ENCODE measurements at places on chromosomes 6 and 20. TPM values are rescaled to one million over a fixed set of nuclear protein-coding genes. Genes with fewer than 3 reads are reported as not detected.

MAS1L gene
- total RNA-seq, result not detected

- no peak overlapping the region for H3K27ac ChIP-seq
- no peak for DNase-seq
- H3K4me3 ChIP-seq, result no peak overlapping the region
- peaks cover 9% of the 10 kb centered on the region for H3K36me3 ChIP-seq
- H3K27me3 ChIP-seq, result peaks cover 3% of the 10 kb centered on the region
Observed at GRCh38 chr6:21752054-21752811, 158.7 kb downstream of the SOX4 start.

- H3K27ac ChIP-seq, result peak overlapping the region; percentile 90
- peak overlapping the region; percentile 9 for H3K4me3 ChIP-seq
Observed at GRCh38 chr6:30763618-30764489, 19.5 kb upstream of the IER3 start.

CRYBG1 gene
- total RNA-seq, result 0.08 TPM

SNAI1 gene
- total RNA-seq, result 26.4 TPM

- H3K4me3 ChIP-seq, result no peak overlapping the region
- H3K36me3 ChIP-seq, result no peaks in the 10 kb centered on the region
- peaks cover 1% of the 10 kb centered on the region for H3K27me3 ChIP-seq
Observed at GRCh38 chr20:47008842-47009518, 114.3 kb downstream of the EYA2 start.

SLC52A3 gene
- 2.9 TPM for total RNA-seq

- peaks cover 59% of the 10 kb centered on the region for H3K4me1 ChIP-seq
- no peak overlapping the region for H3K4me3 ChIP-seq
- DNase-seq, result peak; percentile 9
Observed at GRCh38 chr6:13526727-13527670, 39.6 kb upstream of the GFOD1 start.

GRCh38 chr6:87391334-87391733, 16.4 kb upstream of the CFAP206 start:
- H3K27ac ChIP-seq, result no peak overlapping the region
- peak; percentile 48 for DNase-seq
- H3K4me1 ChIP-seq, result peaks cover 12% of the 10 kb centered on the region
